ELR (cell line): ENCODE measurements at places on chromosomes 16 and 17.
A peak's percentile ranks its signal among the peaks of the same experiment; 100 is the strongest.

DNA sequence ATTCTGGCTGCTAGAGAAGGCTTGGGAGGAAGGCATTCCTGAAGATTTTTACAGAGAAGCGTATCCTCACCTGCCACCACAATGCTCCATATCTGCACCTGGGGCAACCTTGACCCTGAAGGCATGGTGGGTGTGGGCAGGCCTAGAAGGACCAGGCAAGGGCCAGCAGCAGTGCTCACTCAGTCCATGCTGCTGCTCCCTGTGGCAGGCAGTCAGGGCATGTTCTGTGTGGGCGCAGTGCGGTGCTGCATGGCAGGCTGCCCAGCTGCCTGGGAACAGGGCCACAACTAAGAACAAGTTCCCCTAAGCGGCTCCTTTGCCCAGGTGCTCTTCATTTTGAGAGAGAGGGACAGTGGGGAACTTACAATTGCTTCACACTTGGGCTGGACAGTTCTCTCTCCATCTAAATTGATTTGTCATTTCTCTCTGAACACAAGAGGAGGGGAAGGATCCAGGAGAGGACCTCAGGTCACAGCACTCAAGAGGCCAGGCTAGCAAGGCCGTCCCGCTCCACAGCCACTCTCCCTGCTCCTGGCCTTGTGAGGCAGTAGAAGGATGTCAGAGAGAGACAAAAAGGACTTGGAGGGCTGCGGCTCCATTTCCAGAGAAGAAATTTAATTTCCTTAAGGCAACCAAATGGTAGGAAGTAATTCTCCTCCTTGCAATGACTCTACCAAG, 158.8 kb downstream of the AATF start:
- no peak for DNase-seq

DNA sequence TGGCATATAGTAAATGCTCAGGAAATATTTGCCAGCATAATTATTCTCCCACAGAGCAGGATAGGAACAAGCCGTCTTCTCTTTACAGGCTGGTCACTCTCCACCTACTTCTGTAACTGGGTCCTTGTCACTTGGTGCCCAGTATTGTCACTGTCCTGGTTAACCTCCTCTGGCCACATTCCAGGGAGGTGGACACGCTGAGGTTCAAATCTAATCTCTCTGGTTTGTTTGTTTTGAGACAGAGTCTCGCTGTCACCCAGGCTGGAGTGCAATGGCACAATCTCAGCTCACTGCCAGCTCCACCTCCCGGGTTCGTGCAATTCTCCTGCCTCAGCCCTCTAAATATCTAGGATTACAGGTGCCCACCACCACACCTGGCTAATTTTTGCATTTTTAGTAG, 15.6 kb downstream of the SBK1 start:
- no peak for DNase-seq

GRCh38 chr16:74770831-74771526, 3.6 kb downstream of the FA2H start:
- DNase-seq: no peak

DNA sequence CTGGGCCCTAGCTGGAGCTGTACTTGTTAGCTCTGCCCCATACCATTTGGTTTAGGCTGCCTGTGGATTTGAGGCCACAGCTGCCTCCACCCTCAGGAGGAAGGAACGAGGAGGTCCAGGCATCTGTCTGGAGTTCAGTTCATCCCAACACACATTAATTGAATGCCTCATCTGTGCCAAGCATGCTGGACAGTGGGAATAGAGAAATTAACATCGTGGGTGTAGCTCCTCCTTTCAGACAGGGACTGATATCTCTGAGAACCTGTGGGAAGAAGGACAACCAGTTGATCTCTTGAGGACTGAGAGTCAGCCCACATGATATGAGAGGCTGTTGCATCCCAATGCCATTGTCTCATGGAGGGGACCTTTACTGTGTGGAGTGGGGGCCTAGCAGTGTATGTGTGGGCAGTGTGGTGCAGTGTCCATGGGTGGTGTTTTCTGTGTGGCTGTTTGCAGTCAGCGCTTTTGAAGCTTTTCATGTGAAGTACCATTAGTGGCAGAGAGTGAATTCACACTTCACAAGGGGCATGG, 29.4 kb upstream of the DDX52 start:
- no peak for DNase-seq

- no peak for DNase-seq
Measured at GRCh38 chr16:86554599-86554916, 477 bp downstream of the MTHFSD start.

- DNase-seq: peak; percentile 98
Measured at GRCh38 chr16:25109643-25110042, 1.9 kb upstream of the LCMT1 start.

GRCh38 chr17:1834380-1835149, 4.8 kb downstream of the RPA1 start:
- DNase-seq: no peak

GRCh38 chr16:22885951-22886350, 72.0 kb downstream of the HS3ST2 start:
- DNase-seq: no peak

DNA sequence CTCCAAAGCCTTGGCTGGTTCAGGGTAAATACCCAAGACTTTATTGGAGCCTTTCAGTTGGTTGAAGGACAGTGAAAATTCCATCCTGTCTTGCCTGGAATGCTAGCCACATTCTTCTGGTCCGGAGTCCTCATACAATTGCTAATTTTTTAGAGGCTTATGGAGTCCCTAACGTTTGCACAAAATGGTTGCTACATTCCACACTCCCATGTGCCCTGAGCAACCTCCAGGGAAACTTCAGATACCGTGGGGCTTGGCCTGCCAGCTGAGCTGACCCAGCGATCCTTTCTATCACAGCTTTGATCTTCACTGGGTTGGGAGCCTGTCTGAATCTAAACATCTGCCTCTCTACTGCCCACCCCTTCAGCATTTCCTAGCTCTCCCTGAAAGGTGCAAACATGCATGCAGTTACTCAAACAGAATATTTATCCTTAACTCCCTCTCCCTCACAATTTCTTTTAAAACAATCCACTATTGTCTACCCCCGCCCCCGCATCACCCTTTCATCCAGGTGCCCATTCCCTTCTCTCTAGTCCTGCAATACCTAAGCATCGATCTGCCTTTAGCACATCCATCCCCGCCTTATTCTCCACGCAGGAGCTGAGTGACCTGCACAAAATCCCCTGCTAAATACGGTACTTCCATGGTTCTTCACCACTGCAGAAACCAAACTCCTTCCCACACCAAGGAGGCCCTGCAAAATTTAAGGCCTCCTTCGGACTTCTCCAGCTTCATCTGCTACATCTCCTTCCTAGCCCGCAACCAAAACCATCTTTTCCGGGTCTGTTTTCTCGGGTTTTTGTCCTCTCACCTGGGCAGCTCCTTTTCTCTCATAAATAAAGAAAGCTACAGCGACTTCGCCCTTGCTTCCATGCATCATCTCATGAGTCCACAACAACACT, 810 bp upstream of the GAN start:
- DNase-seq: peak; percentile 21

GRCh38 chr16:30115238-30115637, 1.9 kb upstream of the GDPD3 start:
- no peak for DNase-seq

DNA sequence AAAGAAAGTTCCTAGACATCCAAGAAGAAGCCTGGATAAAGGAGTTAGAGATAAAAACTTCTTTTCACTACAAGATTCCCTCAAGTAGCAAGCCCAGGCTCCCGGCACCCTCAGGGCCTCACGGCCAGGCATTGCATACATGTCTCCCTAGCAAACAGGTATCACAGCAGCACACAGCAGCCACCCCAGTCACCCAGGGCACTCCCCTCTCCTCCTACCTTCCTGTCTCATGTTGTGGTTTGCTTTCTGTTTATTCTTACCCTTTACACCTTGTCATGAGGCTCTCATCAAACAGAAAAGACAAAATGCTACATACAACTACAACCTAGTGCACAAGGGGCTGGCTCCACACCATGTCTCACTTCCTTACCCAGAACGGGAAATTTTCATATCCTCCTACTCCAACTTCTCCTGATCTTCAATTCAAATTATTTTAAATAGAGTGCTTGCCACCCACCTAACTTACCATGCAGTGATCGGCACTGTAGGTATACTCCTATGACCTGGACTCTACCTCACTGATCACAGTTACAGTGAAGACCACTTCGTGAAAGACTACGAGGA, 42.7 kb downstream of the XPO6 start:
- no peak for DNase-seq

- no peak for DNase-seq
Measured at GRCh38 chr16:57385083-57385482, 12.8 kb downstream of the CX3CL1 start.

DNA sequence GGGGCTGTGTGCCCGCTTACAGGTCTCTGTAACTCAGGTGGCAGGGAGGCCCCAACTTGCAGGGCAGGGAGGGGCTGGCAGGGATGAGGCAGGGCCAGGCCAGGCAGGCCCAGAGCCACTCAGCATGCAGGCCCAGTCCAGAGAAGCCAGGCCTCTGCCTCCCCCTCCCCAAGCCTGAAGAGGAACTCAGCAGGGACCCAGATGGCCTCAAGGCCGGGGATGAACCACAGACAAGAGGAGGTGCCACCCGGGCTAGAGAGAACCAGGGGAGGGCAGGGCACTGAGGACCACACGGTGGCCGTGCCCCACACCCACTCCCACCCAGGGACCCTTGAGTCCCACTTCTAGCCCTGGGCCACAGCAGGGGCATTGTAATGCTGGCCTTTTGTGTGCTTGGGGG, 29.8 kb upstream of the EIF1 start:
- no peak for DNase-seq

DNA sequence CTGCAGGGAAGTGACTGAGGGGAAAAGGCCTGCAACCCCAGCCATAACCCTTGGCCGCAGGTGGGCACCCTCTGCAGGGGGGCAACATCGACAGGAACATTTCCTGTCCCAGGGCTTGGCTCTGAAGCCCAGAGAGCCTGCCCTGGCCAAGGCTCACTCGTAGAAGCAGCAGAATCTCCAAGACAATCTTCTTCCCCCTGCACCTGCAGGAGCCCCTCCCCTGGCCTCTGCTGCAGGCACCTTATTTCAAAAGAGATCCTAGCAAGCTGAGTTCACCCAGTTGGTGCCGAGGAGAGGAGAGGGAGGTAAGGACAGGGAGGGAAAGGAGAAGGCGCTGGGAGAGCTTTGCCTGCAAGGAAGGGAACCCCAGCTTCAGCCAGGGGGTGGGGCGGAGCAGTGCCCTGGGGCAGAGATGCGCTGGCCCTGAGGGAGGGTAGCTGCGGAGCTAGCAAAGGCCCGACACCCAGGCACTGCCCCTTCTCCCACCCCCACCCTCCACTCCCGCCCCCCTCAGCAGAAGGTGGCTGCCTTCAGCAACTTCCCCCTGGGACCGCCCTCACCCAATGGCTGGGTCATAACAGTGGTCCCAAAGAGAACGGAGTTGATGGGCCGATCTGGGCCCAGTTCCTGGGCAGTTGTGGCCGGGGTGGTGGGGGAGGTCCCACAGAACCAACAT, 104.3 kb upstream of the TNRC6C start:
- DNase-seq: no peak

DNA sequence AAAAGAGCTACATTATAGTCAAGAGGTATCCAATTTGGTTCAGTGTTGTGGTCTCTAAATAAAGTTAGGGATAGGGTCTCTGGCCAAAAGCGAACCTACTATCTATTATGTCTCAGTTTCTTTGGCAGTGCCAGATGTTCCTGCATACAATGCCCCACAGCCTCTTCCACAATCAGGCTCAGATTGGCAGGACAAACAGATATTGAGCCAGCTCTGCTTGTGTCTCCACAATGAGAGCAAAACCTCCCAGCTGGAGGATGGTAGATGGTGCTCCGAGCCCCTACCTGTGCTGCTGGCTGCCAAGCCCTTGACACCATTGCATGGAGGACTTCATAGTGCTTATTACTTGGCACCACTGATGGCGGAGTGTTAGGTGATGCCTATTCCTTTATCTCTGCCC, 19.7 kb downstream of the PHAF1 start:
- DNase-seq: no peak

- DNase-seq: no peak
Measured at GRCh38 chr17:79010304-79010646, 711 bp upstream of the CANT1 start.

GRCh38 chr17:56099649-56100048, 53.6 kb upstream of the ANKFN1 start:
- DNase-seq: peak; percentile 19

GRCh38 chr16:72878301-72879269, 169.3 kb downstream of the ZFHX3 start:
- DNase-seq: peak; percentile 62

DNA sequence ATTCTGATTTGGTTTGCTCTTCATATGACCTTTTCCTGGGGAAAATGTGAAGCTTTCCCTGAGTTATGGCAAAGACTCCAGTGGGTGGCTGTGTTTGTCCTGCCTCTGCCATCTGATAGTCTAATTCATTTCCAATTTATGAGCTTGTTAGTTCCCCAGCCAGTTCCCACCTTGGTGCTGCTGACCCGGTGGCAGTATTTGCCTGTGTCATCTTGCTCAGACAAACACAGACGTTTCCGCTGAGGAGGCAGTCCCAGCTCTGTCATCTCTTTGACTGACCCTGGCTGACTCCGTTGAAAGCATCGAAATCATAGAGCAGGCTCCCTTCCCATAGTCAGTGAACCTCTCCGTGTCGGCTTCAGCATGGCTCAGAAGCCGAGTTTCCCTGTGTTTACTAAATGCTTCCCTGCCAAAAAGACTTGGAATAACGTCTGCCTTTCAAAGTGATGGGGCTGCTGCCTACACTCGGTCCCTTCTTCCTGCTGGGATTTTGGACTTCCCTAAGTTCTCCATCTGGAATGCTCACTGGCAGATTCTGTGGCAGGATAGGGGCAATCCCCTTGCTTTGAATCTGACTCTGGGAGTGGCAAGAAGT, 538.3 kb downstream of the NPIPA7 start:
- no peak for DNase-seq

DNA sequence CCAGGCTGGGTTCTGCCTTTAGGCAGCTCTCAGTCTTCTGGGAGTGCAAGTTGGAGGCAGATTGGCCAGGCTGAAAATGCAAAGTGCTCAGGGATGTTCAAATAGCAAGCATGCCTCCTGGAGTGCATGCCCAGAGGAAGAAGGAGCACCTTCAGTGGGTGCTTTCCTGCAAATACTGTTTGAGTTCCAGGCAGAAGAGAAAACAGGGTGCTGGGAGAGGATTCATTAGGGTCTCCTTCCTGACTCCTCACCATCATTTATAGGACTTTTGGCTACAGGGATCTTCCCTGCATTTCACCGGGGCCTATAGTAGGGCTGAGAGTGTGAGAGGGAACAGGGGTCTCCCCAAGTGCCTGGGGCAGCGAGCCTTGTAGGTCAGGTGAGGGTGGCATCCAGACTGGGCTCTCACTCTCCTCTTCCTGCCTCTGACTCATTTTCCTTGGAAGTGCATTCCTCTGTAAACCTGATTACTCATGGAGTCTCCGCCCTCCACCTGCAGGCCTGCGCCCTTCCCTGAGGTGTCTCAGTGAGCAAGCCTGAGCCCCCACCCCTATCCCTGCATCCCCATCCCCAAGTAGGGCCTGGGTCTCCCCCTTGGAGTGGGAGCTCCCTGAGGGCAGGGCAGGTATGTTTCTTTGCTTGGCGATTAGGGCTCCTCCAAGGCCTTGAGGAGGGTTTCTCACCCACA, 17.1 kb upstream of the TNS4 start:
- peak; percentile 90 for DNase-seq

DNA sequence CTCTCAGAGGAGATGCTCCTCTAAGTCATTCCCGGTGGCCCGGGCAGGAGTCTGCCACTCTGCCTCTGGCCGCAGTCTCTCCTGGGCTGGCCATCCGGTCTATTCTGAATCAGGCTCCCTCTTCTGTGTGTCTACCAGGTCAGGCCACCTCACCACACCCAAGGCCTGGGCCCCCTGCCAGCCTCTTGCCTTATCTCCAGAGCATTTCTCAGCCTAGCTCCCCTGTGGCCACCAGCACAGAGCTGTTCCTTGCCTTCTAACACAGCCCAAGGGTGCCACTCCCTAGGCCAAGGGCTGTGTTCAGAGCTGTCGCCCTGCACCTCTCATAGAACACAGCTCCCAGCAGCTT, 55.3 kb downstream of the MYO18A start:
- DNase-seq: peak; percentile 28

- no peak for DNase-seq
Measured at GRCh38 chr17:32488604-32489180, 1.9 kb downstream of the CDK5R1 start.
